Stimulated activated effector memory CD8-positive, alpha-beta T cell treated with anti-CD3 and anti-CD28 coated beads, Interleukin-12 subunit alpha, Interleukin-12 subunit beta, amount 100 ng/mL, for 72 hours (primary cell): ENCODE measurements at places on chromosomes 2 and 18.

DNA sequence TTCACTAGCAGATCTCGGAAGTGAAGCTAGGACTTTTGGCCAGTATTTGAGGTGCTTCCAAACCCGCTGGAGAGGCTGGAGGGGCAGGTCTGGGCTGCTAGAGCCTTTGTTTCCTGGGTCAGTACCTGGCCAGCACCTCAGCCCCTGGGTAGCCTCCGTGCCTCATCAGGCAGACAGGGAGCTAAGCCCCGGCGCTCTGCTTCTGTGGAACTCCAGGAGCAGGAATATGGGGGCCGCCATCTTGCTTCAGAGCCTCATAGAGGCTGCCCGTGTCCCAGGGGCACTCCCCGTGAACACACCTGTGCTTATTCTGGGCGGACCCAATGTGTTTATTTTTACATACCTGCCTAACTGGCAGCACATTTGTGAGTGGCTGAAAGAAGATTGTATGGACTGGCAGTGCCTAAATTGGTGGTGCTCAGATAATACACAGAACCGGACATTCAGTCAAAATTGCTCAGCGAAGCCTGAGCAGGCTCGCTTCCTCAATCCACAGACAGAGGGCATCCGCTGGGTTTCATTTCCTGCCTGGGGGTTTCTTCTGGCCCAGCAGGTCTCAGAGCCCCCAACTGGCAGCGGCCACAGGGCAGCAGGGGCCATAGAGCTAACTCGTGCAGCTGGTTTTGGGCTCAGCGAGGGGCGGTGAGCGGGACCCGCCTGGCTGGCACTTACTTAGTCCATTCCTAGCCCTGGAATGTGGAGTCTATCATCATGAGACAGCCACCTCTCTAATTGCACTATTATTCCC, 176.8 kb upstream of the ALKAL2 start:
- peak; percentile 38 for DNase-seq

- DNase-seq: no peak
Measured at GRCh38 chr18:519019-519879, 18.7 kb upstream of the COLEC12 start.

DNA sequence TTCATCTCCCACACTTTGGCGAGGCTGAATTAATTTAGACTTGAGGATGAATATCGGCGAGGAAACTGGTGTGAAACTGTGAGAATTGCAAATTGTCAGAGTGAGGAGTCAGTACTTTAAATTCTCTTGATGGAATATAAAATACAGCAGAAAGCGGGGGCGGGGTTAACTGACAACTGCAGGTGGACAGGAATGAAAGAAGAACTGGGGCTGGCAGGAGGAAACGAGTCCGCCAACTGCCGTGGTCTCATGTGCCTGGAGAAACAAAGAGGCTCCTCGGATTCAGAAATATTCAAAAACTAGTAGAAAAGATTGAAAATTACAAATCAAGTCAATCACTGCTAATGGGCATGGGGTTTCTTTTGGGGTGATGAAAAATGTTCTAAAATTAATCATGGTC, 44.3 kb downstream of the MOGAT1 start:
- DNase-seq: no peak

- no peak for DNase-seq
Measured at GRCh38 chr2:109133746-109134145, 4.7 kb downstream of the SH3RF3 start.

GRCh38 chr18:77271576-77272481, 22.2 kb downstream of the GALR1 start:
- no peak for DNase-seq

GRCh38 chr2:100422320-100423055, 5.0 kb upstream of the CHST10 start:
- DNase-seq: no peak

DNA sequence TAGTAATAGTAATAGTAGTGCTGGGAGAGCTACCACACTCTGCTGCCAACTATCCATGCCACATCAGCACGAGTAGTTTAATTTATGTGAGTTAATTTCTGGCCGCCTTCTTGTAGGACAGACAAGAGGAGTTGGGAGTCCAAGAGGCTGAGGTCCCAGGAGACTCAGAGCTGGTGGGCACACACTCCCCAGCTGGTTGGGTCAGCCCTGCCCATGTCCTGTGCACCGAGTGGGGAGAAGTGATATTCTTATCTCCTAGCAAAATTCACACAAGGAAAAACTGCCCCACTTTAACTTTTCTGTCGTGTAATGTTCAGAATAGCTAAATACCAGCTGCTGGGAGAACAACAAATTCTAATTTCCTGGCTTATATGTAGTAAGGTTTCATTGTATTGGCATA, 15.2 kb upstream of the MAP4K4 start:
- no peak for DNase-seq

GRCh38 chr18:68735483-68736343, 20.8 kb upstream of the TMX3 start:
- DNase-seq: no peak

DNA sequence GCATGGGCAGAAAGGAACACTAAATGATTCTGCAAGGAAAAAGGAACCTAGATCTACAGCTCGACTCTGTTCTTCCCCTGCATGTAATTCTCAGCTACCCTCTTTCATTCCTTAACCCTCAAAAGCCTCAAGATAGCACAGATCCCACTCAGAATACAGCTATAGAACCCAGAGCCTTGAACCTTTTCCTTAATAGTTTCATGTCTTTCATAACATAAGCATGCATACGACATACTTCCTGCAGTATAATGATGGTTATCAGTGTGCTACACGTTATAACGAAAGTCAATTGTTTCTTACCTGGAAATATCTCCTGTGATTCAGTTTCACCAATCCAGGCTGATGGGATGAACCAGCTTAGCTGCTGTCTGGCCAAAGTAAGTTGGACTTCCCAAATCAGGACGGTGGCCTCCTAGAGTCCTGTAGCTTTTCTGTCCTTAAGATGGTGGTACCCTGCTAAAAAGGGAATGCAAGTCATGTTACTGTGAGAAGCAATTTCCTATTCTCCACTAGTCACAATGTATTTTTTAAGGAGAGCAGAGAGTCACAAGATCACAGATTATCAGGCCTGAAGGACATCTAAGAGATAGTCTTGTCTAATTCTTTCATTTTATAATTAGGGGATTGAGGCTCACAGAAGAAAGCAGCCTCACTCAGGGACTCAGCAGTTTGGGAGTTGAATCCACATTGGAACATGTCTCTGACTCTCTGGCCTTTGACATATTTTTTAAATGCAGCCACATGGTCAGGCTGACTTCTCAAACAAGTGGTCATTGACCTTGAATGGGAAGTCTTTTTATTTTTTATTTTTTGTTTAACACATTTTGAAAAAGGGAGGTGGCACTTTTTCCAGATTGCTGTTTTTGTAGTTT, 41.8 kb downstream of the CYRIA start:
- no peak for DNase-seq

DNA sequence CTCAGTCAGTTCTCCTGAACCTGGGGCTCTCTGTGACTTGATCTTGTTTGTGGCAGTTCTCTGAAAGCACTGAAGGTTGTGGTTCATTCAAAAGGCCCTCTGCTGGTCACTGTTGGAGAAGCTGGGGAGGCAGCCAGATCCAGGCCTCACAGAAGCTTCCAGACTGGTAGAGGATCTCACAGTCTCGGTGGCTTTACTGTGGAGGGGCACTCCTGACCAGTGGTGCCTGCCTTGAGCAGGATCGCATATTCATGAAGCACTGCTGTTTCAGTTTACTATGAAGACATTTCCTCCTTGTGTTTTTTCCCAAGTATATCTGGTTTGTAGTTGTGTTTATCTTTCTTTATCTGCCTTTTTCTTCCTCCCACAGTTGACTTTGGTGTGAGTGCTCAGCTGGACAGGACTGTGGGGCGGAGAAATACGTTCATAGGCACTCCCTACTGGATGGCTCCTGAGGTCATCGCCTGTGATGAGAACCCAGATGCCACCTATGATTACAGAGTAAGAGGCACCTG, 133.9 kb downstream of the MAP4K4 start:
- peak; percentile 75 for DNase-seq

GRCh38 chr2:40118622-40119021, 333.3 kb downstream of the SLC8A1 start:
- no peak for DNase-seq

GRCh38 chr2:9565436-9566153, 10.0 kb upstream of the ADAM17 start:
- DNase-seq: no peak

DNA sequence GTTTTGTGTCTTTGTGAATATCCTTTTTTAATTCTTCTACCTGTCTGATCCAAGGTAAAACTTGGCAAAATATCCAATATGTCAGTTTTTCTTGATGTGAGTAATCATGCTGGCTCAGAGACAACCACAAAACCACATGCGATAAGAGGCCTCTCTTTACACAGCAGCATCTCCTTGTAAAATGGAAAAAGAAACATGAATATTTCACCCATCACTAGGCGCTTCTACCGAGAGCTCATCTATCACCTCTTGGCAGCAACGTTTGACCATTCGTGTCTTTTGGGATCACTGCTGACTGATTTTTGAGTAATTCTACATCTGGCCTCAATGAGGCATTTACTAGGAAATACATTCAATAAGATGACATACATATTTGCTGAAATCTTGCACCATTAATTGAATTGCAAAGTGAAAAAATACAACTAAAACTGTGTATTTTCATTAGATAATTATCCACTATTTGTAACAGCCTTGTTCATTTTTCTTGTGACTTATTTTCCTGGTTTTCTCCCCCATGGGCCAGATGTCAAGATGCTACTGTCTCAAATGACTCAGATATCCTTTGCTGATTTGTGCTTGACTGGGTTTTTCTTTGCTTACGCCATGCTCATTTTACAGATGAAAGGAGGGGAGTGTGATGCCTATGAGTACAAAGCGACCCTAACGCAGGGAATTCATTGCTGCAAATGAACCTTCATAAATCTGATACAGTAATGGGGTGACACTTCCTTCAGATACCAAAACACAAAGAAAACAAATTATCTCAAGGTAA, 467.5 kb downstream of the FBXO15 start:
- no peak for DNase-seq

DNA sequence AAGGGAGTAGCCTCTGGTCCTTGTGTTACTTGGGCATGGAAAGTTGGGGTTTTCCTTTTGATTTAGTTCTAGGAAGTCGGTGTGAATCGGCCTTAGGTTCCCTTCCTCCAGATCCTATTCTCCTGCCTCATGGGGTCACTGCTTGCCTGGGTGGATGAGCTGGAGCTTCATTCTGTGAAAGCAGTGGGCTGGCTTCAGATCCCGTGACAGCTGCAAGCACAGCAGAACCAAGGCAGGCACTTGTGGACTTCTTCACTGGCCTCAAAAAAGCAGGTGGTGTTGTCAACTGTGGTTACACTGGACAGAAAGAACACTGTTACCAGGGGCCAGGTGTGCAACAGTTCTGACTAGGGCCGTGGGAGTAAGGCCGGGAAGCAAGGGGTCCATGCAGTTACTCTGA, 243.4 kb downstream of the LDLRAD4 start:
- DNase-seq: no peak

DNA sequence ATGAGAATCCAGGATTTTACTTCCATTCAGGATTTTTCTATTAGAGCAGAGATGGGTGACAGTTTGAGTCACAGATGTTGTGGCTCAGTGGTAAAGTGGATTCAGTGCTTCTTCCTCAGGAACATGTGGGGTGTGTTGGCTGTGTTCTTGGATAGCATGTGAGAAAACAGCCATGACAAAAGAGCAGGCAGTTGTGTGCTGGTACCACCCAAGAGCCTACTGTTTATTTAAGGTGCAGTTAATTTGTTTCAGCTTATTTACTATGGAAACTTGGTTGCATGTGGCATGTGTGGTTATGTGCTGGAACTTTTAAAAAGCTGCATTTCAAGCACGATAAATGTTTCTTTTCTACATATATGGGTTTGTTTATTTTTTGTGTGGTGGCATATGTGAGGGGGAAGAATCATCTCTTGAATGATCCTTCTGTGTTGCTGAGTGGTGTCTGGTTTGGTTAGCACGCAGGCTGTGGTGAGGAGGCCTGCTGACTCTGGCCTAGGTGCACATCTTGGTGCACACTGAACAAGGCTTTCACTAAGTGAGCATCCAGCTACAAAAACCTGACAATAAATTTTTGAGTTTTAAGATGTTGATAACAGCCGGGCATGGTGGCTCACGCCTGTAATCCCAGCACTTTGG, 67.3 kb downstream of the SPTBN1 start:
- DNase-seq: no peak

DNA sequence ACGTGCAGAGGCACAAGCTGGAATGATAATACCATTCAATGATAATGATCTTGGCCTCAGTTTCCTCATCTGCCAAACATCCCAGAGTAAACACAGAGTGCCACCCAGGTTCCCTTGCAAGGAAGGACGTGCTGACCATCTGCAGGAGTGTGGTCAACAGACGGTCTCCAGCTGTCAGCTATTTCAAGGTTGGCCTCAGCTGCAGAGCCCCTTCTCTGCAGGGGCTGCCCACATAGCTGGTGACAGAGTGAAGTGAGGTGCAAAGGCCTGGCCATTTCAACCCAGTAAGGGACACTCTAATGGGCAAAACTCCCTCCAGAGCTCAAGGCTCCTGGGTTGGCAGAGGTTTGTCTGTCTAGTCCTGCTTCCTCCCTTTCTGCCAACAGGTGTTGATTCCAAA, 8.3 kb upstream of the WNT6 start:
- DNase-seq: no peak

DNA sequence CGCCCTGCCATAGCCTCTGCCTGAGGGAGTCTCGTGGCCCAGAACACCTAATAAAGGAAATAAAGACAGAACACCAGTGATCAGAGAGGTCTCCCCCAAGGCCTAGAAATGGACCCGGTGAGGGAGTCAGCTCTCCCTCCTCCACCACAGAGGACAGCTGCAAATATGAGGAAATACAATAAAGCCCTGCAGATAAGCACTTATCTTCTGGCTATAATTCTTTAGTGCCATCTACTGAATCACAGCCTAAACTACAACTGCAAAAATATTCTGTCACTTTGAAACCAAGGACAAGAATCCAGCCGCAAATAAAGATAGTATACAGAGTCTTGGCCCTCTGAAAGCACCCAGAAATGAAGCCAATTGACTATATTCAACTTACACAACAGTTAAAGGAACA, 42.4 kb upstream of the TACR1 start:
- DNase-seq: no peak

DNA sequence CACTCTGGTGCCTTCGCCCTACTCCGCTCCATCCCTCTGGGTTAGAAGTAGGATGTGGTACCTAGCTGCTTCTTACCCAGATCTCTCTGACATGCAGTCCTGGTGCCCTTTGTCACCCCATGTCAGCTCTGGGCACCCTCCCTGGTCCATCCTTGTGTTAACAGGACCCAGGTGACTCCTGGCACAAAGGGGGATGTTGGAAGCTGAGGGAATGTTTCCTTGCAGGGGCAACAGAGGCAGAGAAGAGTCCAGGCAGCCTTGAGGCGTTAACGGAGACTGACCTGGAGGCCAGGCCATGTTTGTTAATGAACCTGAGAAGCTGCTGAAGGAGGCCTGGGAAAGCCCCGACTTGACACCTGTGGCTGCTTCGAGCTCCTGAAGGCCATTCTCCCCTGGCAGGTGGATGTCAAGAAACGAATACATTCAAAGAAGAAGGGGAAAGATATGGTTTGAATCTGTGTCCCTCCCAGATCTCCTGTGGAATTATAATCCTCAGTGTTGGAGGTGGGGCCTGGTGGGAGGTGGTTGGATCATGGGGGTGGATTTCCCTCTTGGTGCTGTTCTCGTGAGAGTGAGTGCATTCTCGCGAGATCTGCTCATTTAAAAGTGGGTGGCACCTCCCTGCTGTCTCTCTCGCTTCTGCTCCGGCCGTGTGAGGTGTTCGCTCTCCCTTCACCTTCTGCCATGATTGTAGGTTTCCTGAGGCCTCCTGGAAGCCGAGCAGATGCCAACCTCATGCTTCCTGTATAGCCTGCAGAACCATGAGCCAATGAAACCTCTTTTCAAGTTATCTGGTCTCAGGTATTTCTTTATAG, 31.4 kb downstream of the NPPC start:
- DNase-seq: no peak
